Esophagus squamous epithelium (tissue), 5 donors: ENCODE measurements at places on chromosomes 5 and 9. TPM values are rescaled to one million over a fixed set of nuclear protein-coding genes. Genes with fewer than 3 reads are reported as not detected.

The SLC36A2 gene
- total RNA-seq = not detected

The SHOC1 gene
- not detected for total RNA-seq

The SMIM27 gene
- 5.3 TPM for total RNA-seq

The PCAT7 gene
- total RNA-seq = not detected

The STPG3 gene
- not detected for total RNA-seq

The TOR1B gene
- total RNA-seq = 17.2 TPM

The IL9 gene
- total RNA-seq = not detected

The FAM114A2 gene
- 6.2 TPM for total RNA-seq

The INSYN2B gene
- total RNA-seq = not detected

The KCNN2 gene
- total RNA-seq = not detected

The LRRTM2 gene
- total RNA-seq = 0.19 TPM

The SLC1A3 gene
- 17.1 TPM for total RNA-seq

The ORM2 gene
- total RNA-seq = not detected

The RGS7BP gene
- total RNA-seq = 0.08 TPM

The INSL4 gene
- not detected for total RNA-seq

The FBXO38 gene
- total RNA-seq = 15.0 TPM

The FAM174A gene
- total RNA-seq = 36.3 TPM

The SYK gene
- total RNA-seq = 50.2 TPM

The FAXDC2 gene
- total RNA-seq = 12.2 TPM

The TMEM252 gene
- total RNA-seq = not detected

The ANKRD31 gene
- total RNA-seq = 0.35 TPM

The TNFSF15 gene
- 1.5 TPM for total RNA-seq
